Ammon's horn (tissue), 1 donor: ENCODE measurements at places on chromosomes 3 and 15.

DNA sequence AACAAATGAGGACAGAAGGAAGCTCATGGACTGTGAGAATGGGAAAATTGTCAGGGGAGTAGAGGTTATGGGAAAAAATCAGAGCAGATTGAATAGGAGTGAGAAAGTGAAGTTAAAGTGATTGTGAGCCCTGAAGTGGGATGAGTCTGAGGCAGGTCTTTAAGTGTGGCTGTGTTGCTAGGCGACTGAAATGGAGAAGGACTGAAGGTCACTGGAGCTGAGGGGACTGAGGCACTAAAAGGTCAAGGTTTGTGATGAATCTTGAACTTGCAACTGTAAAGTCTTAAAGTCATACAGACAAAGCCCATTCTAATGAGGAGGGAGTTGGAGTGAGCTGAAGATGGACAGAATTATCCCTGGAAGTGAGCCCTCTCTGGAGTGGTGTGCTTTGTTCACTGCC, 518.9 kb downstream of the TUSC7 start:
- DNase-seq: no peak

GRCh38 chr15:69359722-69360121, 54.4 kb upstream of the KIF23 start:
- DNase-seq: no peak

- DNase-seq: no peak
Measured at GRCh38 chr15:64163659-64164362, 989 bp upstream of the PPIB start.

GRCh38 chr3:53478166-53478830, 16.1 kb upstream of the CACNA1D start:
- no peak for DNase-seq

GRCh38 chr15:70932397-70932796, 39.8 kb downstream of the LRRC49 start:
- DNase-seq: no peak

DNA sequence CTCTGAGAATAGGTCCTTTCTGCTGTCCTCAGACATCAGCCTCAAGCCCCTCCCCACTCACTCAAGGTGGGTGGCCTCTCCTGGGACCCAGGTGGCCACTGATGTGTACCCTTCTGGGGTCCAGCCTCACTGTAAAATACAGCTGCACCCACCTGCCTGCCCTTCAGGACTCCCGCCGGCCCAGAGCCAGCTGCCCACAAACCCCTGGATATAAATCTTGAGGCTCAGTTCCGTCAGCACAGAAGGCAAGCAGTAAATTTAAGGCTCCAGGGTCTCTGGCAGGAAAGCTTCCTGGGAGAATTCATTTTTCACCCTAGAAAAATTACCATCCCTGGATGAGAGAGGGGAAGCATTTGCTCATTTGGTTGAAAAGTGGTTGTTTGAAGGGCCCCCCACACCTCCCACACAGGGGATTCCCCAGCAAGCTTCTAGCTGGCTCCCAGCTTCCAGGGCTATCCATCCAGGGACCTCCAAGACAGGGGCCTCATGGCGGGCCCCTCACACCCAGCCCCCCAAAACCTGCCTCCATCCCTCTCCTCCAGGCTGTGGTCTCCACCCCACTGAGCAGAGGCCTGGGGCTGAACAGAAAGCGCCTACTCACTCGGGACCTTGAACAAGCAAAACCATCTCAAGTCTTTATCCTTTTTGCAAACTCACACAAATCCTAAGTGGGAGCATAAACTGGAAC, 48.4 kb upstream of the GRIP2 start:
- DNase-seq: no peak

- DNase-seq: no peak
Measured at GRCh38 chr15:38709196-38709595, 144.6 kb upstream of the RASGRP1 start.

DNA sequence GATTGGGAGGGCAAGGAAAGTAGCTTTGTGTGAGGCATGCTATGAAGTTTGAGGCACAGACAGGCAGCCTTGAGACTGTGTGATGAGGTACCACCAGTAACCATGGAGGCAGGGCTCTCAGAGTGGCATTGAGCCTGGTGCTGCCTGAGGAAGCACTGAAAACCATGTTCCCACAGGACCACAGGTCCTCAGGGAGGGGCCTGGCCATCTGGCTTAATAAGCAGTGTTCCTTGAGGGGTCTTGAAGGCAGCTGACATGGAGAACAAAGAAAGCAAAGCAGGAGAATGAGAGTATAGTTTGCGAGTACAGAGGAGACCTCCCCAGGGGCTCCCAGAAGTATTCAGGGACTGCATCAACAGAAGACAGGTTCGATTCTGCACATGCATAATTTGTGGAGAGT, 346.6 kb downstream of the EPHB1 start:
- no peak for DNase-seq

DNA sequence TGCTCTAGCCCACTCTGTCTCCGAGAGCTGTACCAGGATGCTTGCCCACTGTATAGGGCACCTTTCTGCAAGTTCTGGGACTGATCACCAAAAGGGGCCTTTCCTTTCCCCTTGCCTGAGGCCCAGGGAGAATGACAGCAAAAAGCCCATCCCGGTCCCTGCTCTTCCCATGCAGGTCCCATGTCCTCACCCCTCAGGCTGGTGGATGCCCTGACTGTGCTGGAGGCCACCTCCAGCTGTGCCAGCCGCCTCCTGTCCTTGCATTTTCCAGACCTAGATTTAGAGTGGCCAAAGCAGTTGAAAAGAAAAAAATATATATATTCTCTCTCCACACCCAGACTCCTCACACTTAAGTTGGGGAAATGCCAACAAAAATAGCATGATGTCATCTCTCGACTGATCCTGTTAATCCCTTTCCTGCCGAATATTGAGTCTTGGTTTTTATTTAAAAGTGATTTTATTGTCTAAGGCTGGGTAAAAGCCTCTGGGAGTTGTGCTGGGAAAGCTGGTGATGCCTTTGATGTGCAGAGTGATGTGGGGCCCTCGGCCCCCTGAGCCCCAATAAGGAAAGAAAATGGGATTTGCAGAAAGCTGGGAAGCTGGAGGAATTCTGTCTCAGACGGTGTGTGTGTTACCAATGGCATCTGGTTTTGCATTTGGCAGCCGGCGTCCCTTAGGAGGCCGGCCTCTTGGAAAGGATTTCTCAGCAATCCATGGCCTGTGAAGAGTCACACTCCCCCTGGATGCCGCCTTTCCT, 29.3 kb upstream of the TPM1 start:
- no peak for DNase-seq

DNA sequence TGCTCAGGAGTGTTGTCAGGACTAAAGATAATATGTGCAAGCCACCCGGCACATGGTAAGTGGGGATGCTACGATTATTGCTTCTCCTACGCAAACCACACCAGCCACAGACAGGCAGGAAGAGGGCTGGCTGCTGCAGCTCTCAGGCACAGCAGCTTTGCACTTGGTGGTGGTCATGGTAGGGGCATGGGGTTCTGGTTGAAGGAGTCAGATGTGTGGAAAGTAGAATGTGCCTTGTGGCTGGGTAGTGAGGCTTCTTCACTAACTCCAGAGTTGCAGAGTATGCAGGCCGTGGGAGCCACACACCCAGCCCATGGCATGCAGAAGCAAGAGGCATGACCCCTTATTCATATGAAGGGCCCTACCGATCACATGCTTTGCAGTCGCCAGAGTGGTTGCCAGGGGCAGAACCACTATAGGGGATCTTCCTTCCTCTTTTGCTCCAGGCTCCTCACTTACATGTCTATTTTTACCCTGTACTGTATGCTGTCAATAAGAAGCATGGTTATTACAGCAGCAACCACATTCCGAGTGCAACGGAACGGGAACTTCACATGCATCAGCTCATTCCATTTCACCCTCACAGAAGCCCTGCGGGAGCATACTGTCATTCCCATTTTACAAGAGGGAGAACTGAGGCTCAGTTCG, 59.2 kb upstream of the HERC1 start:
- peak; percentile 54 for DNase-seq

DNA sequence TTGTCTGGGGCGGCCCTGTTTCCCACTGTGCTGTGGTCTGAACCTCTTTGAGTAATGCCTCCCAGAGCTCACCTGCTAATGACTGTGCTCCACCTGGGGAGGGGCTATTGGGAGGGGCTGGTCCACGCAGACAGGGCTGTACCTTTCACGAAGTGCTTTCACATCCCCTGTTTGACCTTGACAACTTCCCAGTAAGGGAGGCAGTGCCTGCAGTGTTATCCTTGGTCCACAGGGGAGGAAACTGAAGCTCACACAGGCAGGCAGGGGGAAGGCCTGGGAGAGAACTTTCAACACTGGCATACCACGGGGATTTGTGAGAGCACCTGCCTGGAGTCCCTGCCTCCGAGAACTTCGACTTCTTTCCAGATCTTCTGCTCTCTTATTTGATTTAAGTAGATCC, 91.2 kb downstream of the CACNA1D start:
- no peak for DNase-seq

DNA sequence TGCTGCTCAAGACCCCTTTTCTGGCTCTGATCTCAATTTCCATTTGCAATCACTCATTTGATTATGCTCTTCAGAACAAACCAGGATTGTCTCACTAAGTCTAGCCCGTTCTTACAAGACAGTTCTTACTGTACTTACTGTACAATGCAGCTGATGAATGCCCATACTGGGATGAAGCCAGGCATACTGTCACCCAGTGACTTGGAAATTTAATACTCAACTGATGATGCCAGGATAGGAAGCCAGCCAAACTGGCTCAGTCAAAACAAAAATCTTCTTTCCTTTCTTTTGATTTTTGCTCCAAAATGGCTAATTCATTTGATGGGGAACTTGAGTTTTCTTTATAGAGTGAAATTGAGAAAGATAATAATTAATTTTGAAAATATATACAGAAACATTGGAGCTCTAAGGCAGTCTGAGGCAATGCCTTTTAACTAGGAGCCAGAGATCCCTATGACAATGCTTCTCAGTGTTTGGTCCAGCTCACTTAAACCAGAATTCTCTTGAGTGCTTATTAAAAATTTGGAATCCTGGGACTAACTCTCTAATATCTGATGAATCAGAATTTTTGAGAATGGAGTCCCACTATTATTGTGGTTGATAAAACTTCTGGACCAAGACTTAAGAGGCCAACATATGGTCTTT, 265.6 kb upstream of the THBS1 start:
- no peak for DNase-seq

DNA sequence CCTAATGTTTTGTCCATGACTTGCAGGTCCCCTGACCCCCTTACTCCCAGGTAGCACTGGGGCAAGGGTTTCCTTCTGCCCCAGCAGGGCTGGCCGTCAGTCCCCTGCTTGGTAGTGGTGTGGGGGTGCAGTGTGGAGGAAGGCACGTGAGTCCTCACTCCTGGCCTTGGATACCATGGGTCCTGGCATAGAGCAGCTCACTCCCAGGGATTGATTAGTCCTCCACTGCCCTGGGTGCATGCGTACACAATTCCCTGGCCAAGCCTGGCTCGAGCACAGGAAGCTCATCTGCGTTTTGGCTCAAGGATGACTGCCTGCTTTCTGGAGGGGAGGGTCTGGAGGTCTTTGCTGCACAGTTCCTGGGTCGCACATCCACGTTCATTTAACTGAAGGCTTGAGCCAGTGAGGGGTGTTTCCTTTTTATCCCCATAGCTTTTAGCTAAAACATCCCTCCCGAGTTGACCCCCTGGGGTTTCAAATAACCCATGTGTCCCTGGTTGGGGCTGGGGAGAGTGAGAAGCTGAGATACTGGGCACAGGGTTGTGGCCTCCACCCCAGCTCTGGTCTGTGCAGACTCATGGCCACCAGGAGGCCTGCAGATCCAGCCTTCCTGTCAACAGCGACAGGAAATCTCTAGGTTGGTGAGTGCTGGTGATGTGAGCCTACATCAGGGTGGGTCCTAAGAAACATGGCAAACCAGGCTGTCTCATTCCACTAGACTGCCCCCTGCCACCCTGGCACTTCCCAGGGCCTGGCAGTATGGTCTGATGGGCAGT, 11.5 kb downstream of the HEMK1 start:
- DNase-seq: no peak

GRCh38 chr3:124235446-124235845, 243.5 kb upstream of the ROPN1 start:
- no peak for DNase-seq

DNA sequence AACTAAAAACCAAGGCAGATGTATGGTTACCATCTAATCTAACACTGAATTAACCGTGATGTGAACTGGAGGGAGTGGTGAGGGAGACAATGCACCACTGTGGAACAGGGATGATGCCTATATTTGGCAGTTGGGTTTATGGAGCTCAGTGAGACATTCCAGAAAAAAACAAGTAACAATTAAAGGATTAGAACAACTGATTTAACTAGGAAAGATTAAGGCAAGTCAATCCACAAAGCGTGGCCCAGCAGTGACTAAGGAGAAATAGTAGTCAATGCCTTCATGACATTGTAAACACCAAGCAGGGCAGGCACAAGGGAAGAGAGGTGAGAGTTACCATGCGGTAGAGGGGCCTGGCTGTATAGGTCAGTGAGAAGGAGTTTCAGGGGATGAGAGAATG, 38.1 kb downstream of the CHAC1 start:
- no peak for DNase-seq

GRCh38 chr3:119145128-119145499, 851 bp upstream of the TEX55 start:
- DNase-seq: no peak

DNA sequence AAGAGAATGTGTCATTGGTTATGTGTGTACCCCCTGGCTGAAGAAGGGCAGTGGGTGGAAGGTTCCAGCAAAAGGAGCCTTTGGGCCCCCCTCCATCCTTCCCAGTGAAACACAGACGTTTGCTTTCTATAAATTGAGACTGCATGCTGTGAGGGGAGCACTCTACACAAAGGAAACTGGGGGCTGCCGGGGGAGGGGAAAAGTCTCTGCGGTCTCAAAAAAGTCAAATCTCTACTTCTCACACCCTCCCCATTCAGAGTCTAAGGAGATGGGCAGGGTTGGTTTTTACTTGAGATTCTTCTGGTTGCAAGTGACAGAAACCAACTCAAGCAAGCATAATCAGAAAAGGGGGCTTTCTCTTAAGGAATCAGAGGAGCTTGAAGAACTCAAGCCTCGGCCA, 50.1 kb upstream of the TLE3 start:
- DNase-seq: no peak

DNA sequence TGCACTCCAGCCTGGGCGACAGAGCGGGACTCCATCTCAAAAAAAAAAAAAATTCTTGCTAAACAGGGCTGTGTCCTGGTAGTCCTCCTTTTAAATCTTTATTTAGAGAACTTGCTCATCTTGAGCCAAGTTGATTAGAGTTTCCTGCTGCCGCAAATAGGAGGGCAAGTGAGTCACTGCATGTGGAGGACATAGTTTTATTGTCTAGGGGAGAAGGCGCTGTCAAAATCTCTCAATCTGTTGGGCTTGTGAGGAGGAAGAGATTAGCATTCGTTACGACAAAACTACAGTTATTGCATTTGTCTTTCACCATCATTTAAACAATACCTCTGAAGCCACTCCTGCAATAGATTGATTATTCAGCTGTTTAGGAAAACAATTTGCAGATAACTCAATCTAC, 11.5 kb downstream of the MUC4 start:
- DNase-seq: no peak

- DNase-seq: peak; percentile 61
Measured at GRCh38 chr3:123081718-123082369, 15.0 kb downstream of the PDIA5 start.
